ENCODE measurements at places on chromosomes 16 and 17.

DNA sequence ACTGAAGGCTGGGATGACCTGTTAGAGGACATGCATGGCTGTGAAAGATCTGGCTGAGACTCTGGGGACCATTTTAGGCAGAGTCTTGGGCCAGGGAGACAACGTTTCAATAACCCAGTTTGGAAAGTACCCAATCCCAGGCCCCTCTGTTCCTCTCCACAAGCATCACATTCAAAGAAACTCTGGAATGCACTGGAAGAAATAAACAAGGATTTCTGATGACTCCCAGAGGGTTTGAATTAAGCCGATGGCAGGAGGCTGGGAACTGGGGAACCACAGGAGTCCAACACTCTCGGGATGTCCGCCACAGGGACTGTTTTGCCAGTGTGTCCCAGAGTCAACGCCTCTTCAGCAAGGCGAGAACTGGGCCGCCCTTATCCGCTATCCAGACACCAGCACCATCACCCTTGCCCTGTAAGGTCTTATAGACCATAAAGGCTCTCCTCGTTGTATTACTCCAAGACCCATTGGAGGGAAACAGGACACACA is 3.3 kb downstream of the PMP22 start:
- DNase-seq, result no peak

- DNase-seq, result no peak
Measured at GRCh38 chr16:87245511-87245910, 71.7 kb downstream of the C16orf95 start.

DNA sequence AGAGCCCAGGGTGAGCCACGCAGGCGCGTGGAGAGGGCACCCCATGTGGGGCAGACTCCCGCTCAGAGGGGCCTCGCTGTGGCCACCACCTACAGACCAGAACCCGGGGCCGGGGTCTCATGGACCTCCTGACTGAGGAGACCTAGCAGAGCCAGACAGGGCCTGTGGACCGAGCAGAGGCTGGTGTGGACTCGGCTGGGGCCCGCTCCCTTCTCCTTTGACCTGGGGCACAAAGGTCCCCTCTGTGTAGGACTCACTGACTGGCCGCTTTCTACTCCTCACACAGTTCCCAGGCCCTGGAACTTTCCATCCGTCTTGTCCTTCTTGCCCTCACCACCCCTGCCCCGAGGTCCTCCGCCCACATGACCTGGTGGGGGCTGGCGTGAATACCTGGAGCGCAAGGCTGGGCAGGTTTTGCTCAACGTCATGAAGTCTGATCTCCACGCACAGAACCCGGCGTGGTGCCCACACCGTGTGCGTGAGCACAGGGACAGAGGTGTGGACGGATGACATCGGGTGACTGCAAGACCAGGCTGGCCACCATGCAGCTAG is 44.7 kb upstream of the ACSF3 start:
- DNase-seq, result no peak

DNA sequence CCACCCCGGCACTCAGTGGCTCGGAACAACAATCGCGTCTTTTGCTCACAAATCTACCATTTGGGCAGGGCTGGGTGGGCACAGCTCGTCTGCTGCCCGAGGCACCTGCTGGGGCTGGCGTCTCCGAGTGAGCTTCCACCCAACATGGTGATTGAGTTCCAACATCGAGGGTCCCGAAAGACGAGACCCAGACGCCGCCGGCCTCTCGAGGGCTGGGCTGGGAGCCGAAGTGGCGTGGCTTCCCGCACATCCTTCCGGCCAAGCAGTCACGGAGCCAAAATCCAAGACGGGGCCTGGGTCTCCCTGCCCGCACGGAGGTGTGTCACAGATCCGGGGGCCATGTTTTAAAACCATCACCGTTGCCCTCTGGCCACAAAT is 7.5 kb upstream of the ZFPM1 start:
- DNase-seq, result no peak

DNA sequence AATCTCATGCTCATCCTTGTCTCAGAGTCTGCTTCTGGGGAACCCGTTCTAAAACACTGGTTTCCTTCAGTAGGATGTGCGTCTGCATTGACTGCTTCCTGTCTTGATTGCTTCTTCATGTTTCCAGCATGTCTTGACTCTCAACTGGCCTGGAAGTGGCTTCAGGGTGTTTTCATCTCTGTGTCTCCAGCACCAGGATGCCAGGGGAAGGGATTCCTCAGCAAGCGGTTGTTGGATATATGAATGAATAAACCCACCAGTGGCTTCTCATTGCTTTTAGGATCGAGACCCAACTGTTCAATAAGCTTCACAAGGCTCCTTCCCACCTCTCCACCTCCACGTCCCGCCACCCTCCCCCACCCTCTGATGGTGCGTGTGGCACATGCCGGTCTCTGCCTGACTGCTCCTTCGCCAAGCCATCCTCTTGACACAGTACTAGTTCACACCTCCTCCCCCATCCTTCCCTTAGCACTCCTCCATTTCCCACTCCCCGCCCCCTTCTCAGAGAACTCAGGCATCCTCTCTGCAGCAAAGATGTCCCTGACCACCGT is 14.1 kb upstream of the TNS4 start:
- DNase-seq, result no peak

DNA sequence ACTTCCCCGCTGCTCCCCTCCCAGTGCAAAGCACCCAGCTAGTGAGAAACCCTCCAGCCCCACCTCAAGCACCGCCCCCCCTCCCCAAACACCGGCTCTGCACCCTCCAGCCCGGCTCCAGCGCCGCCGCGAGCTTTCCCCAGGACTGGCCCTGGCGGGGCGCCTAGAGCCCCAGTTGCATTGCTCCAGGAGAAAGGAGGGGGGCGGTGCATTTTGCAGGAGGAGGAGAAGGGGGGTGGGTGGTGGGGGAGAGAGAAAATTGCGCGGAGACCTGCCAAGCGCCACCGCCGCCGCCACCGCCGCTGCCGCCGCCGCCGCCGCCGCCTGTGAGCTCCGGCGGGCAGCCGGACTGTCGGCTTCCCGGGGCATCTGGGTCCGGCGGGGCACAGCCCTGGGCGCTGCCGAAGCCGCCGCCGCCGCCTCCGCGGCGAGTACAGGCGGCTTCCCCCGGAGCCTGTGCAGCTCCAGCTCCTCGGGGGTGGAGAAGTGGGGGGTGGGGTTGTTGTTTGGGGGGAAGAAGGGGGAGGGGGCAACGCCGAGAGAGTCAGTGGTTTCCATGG is 333 bp upstream of the NOG start:
- DNase-seq, result no peak

GRCh38 chr17:40032322-40033320 is 17.4 kb downstream of the CSF3 start:
- no peak for DNase-seq

DNA sequence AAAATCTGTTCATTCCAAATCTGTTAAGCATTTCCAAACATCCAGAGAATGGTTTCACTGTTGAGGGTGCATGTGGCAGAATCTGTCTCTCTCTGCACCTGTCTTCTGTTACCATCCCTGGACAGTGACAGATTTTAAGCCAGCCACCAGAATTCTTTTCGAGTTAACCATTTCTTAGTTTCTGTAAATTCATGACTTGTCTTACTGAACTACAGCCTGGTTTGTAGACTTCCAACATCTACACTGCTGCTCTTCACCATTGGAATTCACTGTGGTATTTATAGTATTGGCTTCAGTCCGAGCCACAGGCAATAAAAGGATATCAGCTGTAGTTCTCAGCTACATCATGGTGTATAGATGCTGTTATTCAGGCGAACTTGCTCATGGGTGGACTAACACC is 47.6 kb downstream of the GOSR1 start:
- no peak for DNase-seq

- no peak for DNase-seq
Measured at GRCh38 chr17:79977708-79978547, 57.7 kb downstream of the TBC1D16 start.

DNA sequence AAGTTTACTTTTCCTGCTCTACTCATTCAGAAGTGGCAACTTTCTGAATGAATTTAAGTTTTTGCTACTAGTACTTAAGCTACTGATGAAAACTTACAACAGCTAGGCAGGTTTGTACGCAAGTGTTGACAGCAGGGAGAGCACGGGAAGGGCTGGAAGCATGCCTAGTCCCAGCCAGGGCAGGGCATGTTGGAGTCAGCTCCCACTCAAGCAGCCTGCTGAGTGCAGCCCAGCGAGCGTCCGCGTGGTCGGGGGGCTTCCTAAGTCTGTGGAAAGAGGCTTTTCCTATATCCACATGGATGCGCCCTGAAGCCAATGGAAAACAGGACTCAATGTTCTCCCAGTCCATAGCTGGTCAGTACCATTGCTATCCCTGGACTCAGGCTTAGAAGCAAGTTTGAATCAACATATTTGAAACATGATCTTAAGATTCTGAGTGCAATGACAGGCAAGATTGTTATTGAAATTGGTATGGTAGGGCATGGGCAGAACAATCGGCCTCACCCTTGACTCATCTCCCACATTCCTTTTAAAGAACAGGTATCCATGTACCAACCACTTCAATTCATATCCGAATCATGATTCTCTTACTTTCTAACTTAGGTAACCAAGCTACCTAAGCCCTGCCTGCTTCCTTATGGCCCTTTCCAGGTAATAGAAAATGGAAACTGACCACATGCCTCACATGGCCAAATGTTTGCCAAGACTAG is 22.5 kb downstream of the CYB5D2 start:
- no peak for DNase-seq

DNA sequence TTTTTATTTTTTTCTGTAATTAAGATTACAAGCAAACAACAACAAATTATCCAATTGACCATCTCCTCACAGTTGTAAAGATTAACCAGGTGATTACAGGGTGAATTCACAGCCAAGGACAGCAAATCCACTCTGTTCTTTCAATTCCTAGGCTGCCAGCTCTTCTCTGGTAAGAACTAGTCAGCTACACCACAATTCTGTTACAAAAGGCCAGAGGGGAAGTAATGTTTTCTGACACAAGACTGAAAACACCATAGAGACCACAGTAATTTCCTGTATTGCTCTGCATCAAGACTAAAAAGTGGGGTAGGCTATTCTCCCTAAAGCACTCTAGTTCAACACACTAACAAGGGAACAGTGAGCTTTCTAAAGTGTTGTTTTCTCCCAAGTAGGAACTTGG is 10.6 kb downstream of the CA10 start:
- DNase-seq, result no peak

GRCh38 chr17:28896884-28897768 is at the start of gene FLOT2:
FLOT2 (minus strand) TSS chr17:28897733; CDS start chr17:28897574, 159 bp downstream.
- DNase-seq, result peak; percentile 61

DNA sequence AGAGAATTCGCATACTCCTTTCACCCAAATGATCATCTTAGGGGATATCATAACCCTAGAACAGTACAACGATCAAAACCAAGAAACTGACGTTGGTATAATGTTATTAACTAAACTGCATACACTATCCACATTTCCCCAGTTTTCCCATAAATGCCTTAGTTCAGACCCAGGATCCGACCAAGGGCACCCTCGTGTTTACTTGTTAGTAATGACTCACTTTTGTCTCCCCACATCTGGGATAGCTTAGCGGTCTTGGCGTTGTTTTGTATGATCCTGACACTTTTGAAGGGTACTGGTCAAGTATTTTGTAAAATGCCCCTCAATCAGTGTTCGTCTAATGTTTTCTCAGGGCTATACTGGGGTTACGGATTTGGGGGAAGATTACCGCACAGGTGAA is 8.0 kb downstream of the HS3ST3A1 start:
- no peak for DNase-seq
